ENCODE measurements at places on chromosomes 2 and 18.

GRCh38 chr18:6505498-6505875, 90.8 kb upstream of the L3MBTL4 start:
- DNase-seq: no peak

DNA sequence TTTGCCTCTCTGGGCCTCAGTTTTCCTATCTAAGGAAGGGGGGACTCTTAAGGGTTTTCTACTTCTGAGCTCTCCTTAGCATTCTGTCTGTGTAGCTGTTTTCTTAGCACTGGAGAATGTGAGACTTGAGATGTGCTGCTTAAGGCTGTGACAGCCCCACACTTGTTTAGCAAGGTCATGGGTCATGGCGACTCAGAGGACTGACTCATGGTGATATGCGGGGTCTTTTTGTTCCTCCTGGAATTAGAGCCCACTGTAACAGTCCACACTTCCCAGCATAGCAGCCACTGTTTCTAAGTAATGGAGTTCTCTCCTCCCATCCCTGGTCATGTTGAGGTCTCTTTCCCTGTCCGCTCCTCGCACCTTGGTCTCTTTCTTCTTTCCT, 4.1 kb upstream of the LPIN1 start:
- DNase-seq: no peak

DNA sequence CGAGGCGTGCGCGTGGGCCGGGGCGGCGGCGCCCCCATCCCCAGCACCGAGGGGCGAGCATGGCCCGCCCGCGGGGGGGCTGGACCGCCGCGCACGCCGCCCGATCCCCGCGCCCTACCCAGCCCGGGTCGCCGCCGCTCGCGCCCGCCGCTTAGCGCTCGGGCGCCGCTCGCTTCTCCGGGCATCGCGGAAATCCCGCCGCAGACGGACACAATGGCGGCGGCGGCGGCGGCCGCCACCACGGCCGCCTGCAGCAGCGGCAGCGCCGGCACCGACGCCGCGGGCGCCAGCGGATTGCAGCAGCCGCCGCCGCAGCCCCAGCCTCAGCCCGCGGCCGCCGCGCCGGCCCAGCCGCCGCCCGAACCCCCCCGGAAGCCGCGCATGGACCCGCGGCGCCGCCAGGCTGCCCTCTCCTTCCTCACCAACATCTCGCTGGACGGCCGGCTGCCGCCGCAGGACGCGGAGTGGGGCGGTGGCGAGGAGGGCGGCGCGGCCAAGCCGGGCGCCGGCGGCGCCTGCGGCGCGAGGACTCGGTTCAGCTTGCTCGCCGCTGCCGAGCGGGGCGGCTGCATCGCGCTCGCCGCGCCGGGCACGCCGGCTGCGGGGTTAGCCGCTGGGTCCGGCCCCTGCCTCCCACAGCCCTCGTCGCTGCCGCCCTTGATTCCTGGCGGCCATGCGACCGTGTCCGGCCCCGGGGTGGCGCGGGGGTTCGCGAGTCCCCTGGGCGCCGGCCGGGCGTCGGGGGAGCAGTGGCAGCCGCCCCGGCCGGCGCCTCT, 453 bp downstream of the CABLES1 start:
- peak; percentile 59 for DNase-seq

DNA sequence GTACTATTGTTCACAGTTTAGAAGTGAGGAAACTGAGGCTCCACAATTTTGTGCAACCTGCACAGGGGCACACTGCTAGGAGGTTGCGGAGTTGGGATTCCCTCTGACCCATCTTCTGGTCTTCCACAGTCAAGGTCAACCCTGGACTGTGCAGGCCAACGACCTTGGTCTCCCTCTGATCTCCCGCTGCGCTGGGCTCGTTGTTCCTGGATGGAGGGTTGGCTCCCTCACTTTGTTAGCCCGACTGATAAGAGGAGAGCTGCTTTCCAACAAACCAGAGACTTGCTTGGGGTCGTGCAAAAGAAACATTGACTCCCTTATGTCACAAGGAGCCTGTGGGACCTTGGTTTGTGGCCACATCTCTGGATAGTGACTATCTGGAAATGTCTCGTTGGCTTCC, 187.6 kb downstream of the MYCN start:
- DNase-seq: no peak

DNA sequence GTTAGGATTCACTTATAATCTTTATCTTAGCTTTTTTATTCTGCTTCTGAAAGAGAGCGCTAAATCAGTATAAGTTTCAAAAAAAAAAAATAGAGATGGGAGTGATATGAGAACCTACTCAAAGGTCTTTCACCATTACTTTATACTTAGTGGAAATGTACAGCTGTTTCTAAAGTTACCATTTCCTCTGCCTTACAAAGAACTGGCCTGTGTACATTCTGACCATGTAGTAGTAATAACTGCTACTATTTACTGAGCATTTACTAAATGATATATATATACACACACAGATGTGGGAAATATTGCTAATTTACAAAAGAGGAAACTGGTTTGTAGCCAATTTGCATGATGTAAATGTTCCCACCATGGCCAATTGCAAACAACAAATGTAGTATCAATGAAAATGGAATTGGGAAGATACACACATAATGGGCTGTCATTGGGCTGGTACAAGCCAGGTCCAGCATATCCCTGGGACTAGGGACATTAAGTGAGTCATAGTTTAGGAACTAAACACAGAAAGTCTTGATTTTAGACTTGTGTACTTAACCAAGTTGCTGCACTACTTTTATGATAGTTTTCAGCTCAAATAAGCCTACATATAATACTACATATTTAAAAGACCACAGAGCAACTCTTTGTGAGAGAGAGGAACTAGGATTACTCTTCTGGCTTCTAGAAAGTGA, 67.1 kb downstream of the DYNC1I2 start:
- no peak for DNase-seq

GRCh38 chr2:62119311-62119974, 76.5 kb upstream of the B3GNT2 start:
- no peak for DNase-seq

DNA sequence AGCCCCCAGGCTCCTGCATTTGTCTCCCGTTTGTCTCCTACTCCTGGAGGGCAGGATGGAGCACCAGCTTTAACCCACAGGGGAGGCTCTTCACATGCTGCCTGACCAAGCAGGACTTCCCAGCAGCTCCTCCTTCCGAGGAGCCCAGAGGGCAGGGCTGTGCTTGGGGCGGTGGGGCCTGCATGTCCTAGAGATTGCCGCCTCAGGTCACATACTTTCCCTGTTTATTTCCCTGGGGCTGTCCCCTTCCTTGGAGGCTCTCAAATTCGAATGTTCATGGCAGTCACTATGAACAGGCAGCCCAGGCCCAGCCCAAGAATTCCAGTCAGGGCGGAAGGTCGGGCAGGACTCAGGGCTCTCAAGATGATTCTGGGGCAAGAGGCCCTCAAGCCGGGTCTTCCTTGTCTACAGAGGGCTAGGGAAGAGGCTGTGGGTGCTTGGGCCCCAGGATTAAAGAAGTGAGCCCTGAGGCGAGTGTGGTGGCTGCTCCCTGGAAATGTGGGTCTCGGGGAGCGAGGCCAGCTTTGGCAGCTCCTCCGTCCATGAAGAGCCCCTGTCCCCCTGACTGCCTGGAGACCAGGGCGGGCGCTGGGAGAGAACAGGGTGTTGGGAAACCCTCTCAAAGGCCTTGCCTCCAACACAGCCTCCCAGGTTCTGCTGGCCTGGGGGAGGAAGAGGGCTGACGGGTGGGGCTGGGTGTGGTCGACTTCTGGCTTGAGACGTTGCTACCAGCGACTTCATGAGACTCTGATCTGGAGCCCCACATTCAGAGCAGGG, 48.9 kb upstream of the HPCAL1 start:
- no peak for DNase-seq

DNA sequence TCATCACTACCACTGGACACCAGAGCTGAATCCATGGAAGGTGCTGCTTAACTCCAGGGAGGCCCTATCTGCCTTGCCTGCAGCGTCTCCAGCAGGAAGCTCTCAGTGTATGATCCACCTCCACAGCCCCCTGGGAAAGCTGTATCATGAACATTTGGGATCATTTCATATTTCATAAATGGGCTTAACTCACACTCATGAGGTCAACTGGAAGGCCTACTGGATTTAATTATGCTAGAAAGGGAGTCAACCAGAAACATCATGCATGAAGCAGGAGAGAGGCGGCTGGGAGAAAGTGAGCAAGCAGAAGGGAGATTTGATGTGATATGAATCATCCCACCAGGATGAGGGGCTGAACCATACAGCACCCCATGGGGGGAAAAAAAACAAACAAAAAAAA, 537.7 kb downstream of the TNS1 start:
- DNase-seq: no peak

GRCh38 chr2:63530704-63531279, 57.5 kb downstream of the WDPCP start:
- DNase-seq: no peak

DNA sequence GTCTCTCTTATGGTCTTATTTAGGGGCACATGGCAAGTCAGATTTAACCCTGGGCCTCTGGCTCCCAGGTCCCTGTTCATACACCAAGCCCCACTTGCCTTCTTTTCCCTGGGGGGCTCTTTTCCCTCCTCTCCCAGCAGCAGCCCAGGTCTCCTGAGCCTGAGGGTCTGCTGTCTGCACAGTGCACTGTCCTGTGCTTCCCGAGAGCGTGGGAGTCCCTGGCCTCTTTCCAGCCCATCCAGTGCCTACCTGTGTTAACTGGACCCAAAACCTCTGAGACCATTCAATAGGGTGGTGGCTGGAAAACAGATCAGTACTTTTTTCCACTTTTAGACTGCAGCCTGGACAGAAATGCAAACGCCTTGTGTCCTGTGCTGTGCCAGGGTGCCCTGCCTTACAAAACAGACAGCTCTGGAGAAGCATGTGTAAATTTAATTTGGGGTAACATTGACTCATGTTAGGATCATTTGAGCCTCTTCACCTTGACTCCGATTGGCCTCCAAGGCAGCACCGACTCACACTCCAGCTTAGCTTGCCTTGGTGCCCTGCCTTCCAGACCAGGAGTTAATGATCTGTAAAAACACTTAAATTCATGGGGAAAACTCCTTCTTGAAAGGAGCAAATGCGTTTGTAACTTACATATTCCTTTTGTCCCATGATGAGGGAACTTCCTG, 34.3 kb downstream of the TWIST2 start:
- DNase-seq: no peak

DNA sequence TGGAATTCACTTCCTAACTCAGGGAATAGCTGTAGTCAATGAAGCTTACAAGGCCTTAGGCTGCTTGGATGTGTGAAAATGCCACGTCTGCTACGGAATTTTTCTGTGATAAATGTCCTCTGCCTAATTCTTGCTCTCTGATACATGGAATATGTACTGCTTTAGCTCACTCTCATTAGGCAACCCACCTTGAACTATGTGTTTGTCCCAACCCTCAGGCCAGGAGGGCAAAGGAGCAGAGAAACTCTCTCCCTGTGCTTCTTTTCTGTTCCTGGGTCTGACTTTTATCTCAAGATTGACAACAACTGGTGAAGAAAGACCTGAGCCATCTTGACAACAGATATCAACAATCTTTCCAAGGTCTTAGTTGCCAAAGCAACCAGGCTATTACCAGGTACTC, 143.9 kb downstream of the GCA start:
- no peak for DNase-seq

DNA sequence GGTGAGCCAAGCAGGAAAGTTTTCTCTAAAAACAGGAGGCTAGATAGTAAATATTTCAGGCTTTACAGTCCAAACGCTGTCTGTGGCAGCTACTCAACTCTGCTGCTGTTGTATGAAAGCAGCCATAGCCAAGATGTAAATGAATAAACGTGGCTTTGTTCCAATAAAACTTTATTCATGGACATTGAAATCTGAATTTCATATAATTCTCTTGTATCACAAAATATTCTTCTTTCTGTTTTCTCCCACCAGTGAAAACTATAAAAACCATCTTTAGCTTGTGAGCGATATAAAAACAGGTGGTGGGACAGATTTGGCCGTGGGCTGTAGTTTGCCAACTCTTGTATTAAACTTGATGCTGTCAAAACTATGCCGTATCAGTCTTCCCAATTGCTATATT, 333.0 kb downstream of the PTPRM start:
- DNase-seq: no peak

DNA sequence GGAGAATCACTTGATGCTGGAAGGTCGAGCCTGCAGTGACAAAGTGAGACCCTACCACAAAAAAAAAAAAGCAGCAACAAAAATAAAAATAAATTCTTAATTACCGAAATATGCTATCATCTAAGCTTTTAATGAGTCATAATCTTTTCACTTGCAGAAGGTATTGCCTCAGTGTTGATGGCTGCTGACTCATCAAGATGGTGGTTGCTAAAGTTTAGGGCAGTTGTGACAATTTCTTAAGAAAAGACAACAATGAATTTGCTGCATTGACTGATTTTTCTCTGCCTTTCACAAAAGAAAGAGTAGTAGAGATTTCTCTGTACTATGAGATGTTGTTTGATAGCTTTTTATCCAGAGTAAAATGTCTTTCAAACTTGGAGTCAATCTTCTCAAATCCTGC, 1809.0 kb downstream of the SUCLG1 start:
- no peak for DNase-seq

DNA sequence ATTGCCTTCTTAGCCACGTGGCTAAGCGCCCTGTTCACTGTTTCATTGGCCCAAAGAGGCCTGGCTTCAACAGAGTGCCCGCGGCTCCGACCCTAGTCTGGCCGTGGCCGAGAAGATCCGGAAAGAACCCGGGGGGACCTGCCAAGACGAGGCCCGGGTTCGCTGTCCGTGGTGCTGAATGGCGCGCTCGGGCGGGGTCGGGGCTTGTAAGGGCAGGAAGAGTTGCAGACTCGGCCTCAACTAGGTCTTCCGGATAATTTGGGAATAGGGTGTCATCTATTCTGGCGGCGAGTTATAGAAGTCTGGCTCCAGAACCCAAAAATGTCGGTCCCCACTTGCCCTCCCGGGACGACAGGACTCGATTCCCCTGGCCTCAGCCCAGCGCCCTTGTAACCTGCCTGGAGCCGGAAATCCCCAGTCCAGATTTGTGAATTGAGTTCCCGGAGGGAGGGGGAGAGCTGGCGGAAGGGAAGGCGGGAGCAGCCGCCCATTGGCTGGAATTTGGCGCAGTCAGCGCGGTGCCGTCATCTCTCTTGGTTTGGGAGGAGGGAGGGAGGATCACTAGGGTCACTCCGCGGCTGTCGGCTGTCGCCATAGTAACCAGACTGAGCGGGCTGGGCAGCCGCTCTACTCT, 3.5 kb downstream of the CDK5R2 start:
- peak; percentile 42 for DNase-seq

DNA sequence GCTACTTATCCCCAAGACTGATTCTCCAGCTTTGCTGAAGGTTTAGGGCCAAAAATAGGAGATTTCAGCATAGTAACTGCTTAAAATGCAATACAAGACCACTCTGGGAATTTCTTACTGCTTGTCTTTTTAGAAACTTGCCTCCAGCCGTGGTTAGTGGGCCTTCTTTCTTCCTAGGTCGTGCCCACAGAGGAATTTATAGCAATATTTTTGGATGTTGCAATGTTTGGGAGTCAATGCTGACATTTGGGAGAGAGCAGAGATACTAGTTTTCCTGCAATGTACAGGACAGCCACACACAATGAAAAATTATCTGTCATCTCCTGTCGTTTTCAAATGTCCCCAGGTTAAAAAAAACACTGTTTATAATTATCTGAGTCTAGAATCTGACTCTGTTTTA, 25.6 kb upstream of the CERS6 start:
- DNase-seq: no peak

DNA sequence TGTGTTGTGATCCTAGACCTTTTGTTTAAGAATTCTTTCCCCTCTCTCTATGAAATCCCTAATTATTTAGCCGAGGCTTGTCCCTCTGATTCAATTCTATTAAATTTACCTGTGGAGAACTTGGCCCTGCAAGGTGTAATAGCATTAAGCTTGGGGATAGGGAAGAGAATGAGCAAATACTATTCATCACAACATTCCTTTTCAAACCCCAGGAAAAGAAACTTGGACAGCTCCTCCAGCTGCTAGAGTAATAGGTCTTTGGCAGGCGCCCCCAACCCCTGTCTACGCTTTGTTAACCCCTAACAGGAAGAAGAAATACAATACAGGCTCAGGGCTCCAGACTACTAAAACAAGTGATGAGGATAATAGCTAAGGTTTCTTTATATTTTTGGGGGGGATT, 957.0 kb downstream of the CPS1 start:
- no peak for DNase-seq

Measured in GM06990 (cell line).